ENCODE measurements at places on chromosomes 7 and 10.

GRCh38 chr10:28558923-28559508 lies 26.1 kb downstream of the WAC start:
- no peak for DNase-seq

GRCh38 chr10:104824380-104825006 lies 183.4 kb downstream of the SORCS3 start:
- DNase-seq = peak; percentile 31

- DNase-seq = no peak
Observed at GRCh38 chr7:15837306-15837950, 150.9 kb upstream of the MEOX2 start.

GRCh38 chr7:39017369-39017915 lies 39.7 kb downstream of the POU6F2 start:
- DNase-seq = no peak

DNA sequence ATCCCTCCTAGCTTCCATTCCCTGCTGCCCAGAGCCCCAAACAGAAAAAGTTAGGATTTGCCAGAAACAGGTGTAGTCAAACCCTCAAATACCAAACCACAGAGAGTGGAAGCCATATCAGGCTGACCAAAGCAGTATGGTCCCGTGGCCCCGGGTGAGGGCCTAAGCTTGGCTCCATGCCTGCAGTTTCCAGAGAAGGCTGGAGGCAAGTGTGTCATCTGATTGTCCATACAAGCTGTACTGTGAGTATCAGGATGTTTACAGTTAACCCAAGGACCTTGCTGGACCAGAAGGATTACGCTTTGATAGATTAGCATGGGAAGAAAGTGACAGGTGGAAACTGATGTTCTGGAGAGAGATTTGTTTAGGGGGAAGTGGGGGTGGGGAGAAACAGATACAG lies 96.3 kb downstream of the PRKAG2 start:
- DNase-seq = peak; percentile 36

DNA sequence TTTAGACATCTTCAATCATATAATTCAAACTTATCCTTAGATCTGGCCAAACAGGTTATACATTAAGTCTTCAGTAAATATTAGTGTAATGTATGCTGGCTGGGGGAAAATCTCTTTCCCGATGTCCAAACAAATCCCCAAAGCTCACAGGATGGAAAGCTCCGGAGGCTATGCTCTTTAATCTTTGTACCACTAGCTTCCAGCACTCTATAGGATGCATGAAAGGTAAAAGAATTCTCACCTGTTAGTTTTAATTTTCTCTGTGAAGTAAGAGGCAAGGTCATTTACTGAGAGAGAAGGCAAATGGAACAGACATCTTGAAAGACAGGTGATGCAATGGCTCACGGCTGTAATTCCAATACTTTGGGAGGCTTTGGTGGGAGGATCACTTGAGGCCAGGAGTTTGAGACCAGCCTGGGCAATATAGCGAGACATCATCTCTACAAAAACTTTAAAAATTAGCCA lies 99.8 kb upstream of the KIF5B start:
- no peak for DNase-seq

DNA sequence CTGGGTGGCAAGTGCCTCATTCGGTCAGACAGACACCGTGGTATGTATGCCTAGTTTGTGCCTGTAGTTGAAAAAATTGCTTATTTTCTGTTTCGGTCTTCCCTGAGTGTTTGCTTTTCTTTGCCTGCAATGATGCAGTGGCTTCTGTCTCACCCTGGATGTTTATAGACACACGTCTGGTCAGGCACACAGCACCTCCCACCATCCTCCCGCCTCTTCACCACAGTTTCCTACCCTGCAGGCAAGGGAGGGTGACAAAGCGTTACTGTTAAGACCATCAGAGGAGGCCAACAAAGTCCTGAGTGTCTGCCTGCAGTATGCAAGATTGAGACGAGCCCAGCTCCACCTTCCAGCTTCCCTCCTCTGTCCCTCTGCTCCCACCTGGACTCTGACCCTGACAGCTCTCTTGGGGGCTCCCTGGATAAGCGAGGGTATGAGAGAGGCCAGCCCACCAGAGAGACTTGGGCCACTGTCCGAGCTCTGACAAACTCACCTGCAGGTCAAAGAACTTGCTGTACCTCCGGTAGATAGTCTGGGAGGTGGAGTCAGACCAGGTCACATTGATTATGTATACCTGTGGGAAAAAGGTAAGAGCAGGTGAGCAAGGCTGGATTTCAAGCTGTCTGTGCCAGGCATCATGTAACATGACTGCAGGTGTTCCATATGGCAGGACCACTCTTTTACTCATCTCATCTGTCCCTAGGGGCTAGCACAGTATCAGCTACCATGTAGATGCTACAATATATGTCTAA lies 54.4 kb downstream of the SH3PXD2A start:
- DNase-seq = peak; percentile 46

DNA sequence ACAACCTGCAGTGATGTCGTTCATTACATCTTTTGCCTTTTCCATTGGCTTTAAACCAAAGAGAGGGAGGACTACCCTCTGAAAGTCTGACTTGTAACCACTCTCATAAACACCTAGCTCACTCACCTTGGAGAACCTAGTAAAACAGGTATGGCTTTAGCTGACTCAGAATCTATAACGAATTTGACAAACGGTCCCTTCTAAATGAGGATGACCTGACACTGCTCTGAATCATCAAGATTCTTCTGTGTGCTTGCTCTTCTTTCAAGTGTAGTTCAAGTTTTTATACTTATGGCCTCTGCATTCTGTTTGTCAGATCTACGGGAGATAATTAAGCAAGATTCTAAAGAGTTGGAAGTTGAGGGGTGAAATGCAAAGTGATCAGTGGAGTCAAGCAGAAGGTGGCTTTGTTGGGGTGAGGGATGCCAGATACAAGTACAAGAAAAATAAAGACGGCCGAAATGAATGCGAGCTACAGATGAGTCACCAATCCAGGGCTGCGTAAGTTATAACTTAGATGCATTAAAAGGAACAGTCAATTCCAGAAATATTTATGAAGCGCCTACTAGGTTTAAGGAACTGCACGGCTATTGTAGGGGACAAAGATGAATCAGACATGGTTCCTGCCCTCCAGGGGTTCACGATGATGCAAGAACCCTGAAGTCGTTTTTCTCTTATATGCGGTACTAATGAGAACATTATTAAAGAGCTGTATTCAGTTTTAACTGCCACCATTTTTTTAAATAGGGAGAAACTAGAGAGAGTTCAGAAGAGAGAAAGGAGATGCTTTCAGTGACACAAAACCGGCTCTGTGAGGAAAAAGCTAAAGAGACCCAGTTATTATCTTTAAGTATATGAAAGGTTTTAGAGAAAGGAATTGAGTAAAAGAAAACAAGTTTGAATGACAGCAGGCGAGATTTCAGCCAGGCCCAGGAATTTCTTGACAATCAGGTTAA lies 6.5 kb downstream of the HIPK2 start:
- DNase-seq = no peak

GRCh38 chr10:101089520-101090299 lies 27.9 kb downstream of the KAZALD1 start:
- DNase-seq = no peak

DNA sequence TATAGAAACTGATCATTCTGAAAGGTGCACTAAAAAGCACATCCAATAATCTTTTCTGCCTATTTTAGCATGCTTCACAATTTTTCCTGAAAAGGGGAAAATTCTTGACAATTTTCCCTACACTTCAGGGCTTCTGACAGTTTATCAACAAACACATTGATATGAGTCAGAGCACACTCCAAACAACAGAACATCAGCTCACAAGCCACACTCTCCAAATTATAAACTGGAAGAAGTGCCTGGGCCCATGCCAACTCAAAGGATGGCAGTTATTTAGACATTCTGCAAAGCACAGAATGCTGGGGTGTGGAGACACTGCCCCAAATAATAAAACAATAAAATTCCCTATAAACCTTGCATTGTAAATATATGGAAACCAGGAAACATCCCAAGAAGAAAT lies 90.8 kb downstream of the ELAPOR2 start:
- DNase-seq = no peak

DNA sequence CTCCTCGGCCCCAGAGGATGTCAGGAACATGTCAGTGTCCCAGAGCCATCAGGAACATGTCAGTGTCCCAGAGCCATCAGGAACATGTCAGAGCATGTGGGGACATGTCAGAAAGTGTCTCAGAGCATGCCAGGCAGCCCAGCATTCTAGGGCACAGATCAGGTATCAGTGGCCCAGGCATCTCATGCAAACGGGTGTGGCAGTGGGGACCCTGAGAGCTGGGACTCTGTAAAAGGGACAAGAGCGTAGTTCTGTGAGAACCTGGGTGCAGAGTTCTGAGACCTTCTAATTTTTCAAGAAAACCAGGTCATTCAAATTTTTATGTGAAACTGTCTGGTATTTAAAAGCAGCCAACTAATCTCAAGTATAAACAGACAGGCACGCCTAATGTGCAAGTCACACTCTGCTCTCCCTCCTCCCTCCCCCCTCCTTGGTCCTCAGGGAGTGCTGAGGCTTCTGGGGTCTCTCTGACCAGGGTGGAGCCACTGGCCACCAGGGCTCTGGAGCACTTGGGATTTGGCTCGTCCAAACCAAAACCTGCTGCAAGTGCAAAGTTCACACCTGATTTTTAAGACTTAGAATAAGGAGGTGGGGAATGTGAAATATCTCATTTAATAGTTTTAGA lies 64.6 kb downstream of the ALOX5 start:
- no peak for DNase-seq

- peak; percentile 29 for DNase-seq
Observed at GRCh38 chr10:123154711-123155505, 706 bp downstream of the BUB3 start.

- no peak for DNase-seq
Observed at GRCh38 chr7:127380479-127380878, 12.0 kb downstream of the ZNF800 start.

DNA sequence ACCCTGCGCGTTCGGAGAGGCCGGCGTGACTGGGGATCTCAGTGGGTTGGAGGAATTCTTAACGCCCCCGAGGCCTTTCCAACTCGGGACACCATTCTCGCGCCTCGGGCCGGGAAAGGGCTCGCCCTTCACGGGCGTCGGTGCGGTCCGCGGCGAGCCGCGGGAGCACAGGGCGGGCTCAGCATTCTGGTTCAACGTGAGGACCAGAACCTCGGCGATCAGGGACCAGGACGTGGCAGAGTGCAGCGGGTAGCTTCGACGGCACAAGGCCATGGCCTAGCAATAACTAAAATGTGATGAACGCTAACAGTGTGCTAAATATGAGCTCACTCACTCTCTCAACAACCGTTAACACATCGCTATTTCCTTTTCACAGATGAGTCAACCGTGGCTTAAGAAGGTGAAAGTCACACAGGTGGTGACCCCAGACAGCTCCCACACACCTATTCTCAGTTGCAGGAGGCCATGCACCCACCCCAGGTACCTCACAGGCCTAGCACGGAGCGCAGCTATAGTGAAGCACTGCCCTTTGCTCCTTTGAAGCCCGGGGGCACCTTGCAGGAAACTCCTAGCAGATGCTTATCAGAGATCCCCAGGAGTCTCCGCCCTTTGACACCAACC lies 4.5 kb upstream of the EMX2 start:
- DNase-seq = no peak

- no peak for DNase-seq
Observed at GRCh38 chr10:30531751-30532530, 97.6 kb downstream of the LYZL2 start.

DNA sequence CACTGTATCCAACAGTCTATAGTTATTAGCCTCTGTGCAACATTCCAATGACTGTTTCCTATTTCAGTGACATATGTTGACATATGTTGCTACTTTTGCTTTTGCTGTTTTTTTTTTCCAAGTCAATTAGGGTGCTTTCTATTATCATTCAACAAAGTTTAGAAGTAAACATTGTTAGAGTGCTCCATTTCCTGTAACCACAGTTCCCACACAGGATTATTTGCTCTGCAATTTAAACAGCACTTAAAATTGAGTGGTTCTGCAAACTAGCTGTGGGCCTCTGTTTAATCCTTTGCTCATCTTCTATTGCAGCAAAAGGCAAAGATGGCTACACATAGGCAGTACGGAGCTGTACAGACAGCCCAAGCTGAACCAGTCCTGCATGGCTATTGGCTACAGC lies 46.5 kb upstream of the PTN start:
- DNase-seq = no peak

DNA sequence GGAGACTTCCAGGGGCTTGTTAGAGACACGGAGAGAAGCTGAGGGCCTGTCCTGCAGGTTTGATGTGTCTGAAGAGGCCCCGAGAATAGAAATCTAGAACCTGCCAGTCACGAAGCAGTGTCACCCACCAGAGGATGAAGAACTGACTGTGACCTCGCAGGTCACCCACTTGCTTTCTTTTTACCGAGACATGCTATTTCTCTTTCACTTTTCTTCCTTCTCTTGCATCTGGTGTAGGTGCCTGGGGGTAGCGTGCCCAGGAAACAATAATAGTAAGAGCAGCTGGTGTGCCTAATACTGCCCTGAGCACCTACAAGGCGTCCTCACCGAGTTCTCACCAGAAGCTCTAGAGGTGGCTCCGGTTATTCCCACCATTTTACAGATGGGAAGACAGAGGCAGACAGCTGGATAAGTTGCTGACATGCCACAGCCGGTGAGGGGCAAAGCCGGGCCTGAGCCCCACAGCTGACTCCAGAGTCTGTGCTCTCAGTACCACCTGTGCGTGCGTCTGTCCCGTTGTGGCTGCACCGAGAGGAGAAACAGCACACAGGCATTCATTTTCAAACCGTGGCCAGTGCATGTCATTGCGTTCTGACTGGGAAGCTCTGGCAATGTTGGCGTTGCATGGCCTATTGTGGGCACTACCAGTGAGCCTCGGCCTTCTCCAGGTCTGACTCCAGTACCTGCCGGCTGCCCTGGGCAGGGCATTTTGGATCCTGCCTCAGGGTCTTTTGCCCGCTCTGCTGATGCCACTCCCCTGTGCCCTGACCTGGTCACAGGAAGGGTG lies 7.8 kb downstream of the CHST3 start:
- no peak for DNase-seq

GRCh38 chr7:8259586-8260222 lies 2.3 kb downstream of the ICA1 start:
- DNase-seq = no peak

DNA sequence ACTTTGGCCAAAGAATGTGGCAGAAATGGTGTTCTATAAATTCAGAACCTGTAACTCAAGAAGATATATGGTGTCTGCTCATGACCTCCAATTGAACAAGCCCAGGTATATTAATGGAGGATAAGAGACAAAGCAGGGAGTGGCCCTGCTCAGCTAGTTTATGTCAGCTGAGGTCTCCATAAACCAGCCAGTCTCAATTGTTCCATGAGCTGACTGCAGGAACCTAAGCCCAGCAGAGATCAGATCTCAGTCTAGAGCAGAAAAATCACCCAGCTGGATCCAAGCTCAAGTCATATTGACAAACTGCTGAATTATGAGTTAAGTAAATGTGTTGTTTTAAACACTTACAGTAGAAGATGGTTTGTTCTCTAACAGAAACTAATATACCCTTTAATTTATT lies 105.5 kb upstream of the SGCE start:
- no peak for DNase-seq

DNA sequence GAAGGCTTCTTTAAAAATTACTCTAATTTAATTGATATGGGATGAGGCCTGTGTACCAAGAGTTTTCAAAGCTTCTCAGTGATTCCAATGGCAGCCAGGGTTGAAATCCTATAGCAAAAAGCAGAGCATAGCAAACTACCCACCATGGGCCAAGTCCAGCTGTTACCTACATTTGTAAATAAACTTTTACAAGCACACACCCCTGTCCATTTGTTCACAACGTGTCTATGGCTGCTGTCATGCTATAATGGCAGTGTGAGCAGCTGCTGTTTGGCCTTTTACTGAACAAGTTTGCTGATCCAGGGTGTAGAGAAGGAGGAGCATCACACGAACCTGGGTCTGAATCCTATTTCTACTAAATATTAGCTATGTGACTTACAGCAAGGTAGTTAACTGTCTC lies 50.0 kb downstream of the NPY start:
- DNase-seq = no peak

- DNase-seq = no peak
Observed at GRCh38 chr10:51760864-51761640, 61.7 kb upstream of the CSTF2T start.

Measured in prostate gland (tissue), 2 donors.